ENCODE measurements at places on chromosomes 16 and 17.

DNA sequence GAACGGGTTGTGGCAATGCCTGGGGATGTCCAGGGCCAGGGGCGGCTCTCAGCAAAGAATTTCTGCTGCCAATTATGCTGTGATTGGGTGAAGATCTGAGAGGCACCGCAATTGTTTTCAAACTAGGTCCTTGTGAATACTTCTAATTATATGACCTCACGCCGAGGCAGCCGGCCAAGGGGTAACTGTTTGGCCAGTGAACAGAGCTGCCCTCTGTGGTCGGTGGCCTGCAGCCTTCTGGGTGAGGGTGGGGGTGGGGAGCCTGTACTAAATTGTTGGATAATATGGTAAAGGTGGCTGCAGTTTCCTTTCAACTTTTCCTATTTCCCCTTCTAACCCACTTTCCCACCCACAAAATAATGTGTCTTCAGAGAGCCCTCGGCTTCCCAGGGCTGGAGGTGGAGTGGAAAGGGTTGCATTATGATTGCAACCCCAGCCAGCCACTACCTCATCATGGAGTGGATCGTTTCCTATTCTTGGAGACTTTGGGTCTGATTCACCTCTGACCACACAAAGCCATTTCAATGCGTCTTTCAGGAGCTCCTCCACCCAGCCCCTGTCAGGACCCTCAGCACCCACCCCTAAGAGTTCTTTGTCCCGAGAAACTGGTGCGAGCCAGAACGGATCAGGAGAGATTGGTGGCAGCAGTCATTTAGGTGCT, 2.0 kb upstream of the DNAI2 start:
- no peak for DNase-seq

DNA sequence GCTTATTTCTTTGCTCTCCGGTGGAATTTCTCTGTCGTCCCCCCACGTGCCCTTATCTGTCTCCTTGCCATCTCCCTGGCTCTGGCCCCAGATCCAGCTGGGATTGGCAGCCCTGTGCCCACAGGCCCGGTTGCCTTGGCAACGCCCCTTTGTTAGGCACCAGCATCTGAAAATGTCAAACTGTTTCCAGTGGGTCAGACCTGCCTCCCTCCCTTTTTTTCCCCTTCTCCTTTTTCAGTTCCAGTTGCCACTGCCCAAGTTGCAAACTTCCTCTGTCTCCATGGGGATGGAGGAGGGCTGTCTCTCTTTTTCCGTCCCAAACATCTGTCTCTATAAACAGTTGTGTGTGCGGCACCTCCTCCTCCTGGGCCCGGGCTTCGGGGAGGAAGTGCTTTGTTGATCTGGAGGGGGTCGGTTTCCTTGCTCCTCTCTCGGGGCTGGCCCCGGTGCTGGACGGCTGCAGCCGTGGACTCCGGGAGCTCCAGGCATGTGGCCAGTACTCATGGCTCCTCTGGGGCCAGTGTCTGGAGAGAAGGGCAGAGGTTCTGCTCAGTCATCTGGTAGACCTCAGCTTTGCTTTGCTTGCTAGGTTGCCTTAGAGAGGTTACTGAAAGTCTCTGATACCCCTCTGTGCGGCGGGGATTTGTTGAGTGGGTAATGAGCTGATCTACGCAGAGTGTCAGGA, 35.3 kb downstream of the SOCS3 start:
- DNase-seq, result no peak

DNA sequence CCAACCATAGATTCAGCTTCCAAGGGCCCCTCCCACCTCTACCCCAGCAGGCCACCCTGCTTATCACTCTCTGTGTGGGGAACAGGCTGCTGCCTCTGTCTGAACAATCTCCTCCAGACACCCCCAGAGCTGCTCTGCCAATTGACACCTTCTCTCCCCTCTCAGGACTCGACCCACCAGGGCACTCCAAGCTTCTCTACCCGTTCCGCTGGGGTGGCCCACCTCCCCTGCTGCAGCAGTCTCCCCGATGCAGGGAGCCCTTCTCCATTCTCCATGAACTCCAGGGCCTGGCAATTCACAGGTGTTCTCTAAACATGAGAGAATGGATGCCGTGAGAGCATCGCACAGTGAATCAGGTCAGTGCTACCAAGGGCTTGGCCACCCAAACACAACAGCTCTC, 28.3 kb upstream of the FAAP100 start:
- DNase-seq, result no peak

DNA sequence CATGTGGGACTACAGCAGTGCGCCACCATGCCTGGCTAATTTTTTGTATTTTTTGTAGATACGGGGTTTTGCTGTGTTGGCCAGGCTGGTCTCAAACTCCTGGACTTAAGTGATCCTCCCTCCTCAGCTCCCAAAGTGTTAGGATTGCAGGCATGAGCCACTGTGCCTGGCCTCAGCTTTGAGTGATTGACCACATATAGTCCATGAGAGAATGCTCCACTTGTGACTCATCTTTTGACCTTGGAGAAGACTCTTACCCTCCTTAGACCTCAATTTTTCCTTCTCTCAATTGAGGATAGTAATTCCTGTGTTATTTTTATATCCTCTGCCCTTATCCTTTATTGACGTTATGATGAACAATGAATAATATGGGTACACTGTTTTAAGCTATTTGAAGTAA, 30.9 kb upstream of the DUSP14 start:
- DNase-seq, result no peak

DNA sequence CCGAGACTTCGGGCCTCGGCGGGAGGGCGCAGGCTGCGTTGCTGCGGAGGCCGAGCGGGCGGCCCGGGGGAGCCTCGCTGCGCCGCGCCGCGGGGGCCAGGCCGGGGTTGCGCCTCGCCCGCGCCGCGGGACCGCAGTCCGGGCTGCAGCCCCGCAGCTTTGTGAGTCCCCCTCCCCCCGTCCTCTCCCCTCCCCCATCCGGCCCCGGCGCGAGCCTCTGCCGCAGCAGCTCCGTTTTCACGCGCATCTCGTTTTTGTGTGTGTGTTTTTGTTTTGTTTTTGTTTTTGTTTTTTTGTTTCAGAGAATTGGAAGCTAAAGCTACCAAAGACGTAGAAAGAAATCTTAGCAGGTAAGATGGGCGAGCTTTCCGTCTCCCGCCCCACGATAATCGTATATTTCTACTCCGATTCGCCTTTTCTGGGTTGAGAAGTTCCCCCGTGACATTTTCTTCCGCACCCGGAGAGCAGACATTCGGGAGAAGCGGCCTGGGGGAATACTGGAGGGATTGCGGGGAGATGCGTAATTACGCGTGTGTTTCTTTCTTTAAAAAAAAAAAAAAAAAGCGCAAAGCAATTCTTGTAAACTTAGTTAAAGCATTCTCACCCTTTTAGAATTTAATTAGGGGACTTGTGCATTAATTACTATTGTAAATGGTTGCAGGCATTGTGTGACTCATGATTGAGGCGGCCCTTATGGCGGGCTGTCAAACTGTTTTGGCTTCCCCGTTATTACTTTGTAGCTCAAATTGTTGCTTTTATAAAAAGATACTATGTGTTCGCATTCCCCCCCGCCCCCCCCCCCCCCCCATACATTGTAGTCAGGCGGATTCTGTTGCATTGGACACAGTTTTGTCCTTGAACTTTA, 732 bp downstream of the TNRC6A start:
- DNase-seq, result no peak

- DNase-seq, result no peak
Observed at GRCh38 chr17:8806253-8806925, 7.2 kb upstream of the MFSD6L start.

GRCh38 chr16:67145746-67146145, 5.1 kb downstream of the B3GNT9 start:
- DNase-seq, result no peak

DNA sequence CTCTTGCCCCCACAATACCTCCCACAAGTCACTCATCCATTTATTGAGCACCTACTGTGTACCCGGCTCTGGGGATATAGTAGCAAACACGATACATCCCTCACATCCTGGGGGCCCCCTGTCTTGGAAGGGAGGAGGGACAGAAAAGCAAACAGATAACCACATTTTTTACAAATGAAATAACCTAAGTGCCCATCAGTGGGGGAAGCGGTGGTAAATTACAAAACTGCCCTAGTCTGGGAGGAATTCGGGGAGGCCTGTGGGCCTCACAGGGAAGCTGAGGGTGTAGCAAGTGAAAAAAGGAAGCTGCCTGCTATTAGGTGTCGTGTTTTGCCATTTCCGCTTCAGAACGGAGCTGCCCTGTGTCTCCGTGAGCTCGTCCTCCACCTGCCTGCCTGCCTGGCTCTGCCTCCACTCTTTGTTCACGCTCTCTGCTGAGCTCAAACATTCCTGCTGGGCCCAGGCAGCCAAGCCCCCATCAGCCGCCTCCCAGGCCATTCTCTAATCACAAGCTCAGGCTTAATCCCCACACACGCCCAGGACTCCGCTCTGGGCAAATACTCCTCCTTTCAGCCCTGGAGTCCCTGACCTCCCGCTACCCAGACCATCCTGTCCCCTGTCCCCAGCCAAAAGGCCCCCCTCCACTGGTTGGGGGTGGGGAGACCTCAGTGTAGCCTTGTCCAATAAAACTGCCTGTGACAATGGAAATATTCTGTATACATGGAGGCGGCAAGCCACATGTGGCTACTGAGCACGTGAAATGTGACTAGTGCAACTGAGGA, 10.2 kb upstream of the SEC14L5 start:
- DNase-seq, result no peak

- no peak for DNase-seq
Observed at GRCh38 chr16:74666010-74666421, 661 bp downstream of the RFWD3 start.
